Astrocyte (in vitro differentiated cells and primary cell): ENCODE measurements at places on chromosomes 4 and X. TPM values are rescaled to one million over a fixed set of nuclear protein-coding genes. Genes with fewer than 3 reads are reported as not detected.

DNA sequence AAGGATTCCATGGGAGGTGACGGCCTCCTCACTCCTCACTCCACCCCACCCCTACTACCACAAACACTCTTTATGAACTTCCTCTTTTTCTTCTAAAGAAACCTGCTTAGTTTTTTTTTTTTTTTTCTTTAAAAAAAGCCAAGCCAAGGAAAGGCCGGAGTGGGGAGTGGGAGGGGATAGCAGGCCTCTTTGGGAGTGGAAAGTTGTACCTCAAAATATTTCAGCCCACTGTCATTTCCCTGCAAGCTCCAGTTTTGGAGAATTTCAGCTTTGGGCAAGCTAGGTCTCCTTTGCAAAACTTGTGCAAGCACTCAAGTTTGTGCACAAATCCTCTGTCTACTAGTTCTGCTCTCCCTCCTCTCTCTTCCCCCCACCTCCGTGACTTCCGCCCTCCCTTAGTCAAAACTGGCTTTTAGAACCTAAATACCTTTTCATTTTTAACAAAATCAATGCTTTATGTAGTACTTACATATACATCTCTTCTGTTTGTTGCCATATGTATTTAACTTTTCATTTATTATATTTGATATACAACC, 512 bp upstream of the ANTXR2 start:
- DNase-seq, result no peak
- peak overlapping the region; percentile 86 for H3K27ac ChIP-seq
- no peaks in the 10 kb centered on the region for H3K36me3 ChIP-seq

GRCh38 chr4:144902614-144903013, 195.4 kb downstream of the ANAPC10 start:
- no peak overlapping the region for H3K4me3 ChIP-seq
- no peak overlapping the region for H3K27ac ChIP-seq
- no peaks in the 10 kb centered on the region for H3K36me3 ChIP-seq

DNA sequence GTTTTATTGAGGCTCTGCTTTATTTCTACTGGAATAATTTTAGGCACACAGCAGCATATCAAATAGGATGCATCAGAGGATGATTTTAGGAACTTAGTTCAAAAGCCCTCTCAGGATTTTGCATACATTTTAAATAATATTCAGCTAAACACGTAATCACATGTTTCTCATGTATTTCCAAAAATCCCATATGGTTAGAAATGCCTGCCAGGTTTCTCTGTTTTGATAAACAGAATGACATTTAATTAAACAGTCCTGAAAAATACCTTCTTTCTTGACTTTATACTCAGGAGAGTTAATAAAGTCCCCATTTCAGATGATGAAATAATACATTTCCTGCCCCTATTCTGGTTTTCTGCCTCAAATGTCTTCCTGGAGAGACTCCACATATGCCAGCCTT, 86.5 kb upstream of the AMELX start:
- no peaks in the 10 kb centered on the region for H3K36me3 ChIP-seq
- no peaks in the 10 kb centered on the region for H3K4me1 ChIP-seq
- H3K27ac ChIP-seq, result no peak overlapping the region
- DNase-seq, result no peak
- no peaks in the 10 kb centered on the region for H3K27me3 ChIP-seq

- DNase-seq, result peak; percentile 71
- H3K4me3 ChIP-seq, result no peak overlapping the region
- no peaks in the 10 kb centered on the region for H3K27me3 ChIP-seq
- H3K36me3 ChIP-seq, result no peaks in the 10 kb centered on the region
Observed at GRCh38 chr4:87657525-87657924, 7.4 kb downstream of the DMP1 start.

- peaks cover 9% of the 10 kb centered on the region for H3K4me1 ChIP-seq
- no peak overlapping the region for H3K27ac ChIP-seq
- H3K27me3 ChIP-seq, result no peaks in the 10 kb centered on the region
- H3K4me3 ChIP-seq, result no peak overlapping the region
- no peaks in the 10 kb centered on the region for H3K36me3 ChIP-seq
Observed at GRCh38 chrX:108165383-108166111, 74.0 kb downstream of the ATG4A start.

GRCh38 chr4:144611850-144612249, 34.1 kb upstream of the HHIP start:
- H3K4me3 ChIP-seq, result no peak overlapping the region
- peaks cover 7% of the 10 kb centered on the region for H3K4me1 ChIP-seq
- H3K27me3 ChIP-seq, result no peaks in the 10 kb centered on the region
- no peak for DNase-seq
- no peak overlapping the region for H3K27ac ChIP-seq

DNA sequence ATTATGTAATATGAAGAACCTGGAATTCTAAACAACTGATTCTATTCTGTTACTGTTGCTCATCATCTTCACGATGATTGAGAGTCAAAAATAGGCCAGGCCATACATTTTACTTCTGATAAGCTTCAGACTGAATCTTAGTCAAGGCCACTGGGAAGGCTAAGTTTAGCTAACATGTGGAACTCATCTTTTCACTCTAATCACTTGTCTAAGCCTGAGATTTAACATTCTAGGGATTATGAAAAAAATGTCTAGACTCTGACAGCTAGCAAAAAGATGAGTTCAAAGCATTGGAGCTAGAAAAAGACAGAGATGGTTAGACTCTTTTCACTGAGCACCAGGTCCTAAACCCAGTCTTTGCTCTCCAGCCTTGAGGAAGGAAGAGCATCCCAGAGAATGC, 656.2 kb upstream of the IGFBP7 start:
- H3K27me3 ChIP-seq, result no peaks in the 10 kb centered on the region
- no peaks in the 10 kb centered on the region for H3K4me1 ChIP-seq
- H3K36me3 ChIP-seq, result no peaks in the 10 kb centered on the region

DNA sequence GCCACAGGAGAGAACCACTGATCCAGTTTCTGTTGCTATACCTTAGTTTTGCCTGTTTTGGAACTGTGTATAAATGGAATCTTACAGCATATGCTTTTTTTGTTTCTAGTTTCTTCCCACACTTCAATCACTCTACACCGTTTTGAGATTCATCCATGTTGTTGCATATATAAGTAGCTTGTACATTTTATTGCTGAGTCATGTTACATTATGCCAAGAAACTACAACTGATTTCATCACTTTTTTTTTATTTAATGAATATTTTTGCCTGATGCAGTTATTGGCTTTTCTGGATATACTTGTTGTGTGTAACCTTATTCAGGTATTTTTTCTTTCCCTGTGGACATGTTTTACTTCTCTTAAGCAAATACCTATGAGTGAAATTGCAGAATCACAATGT, 1135.9 kb downstream of the RAPGEF2 start:
- no peaks in the 10 kb centered on the region for H3K4me1 ChIP-seq
- DNase-seq, result no peak
- H3K27ac ChIP-seq, result no peak overlapping the region
- no peaks in the 10 kb centered on the region for H3K36me3 ChIP-seq
- H3K27me3 ChIP-seq, result no peaks in the 10 kb centered on the region

GRCh38 chrX:45781901-45782553, 581.4 kb upstream of the DIPK2B start:
- no peak overlapping the region for H3K4me3 ChIP-seq
- DNase-seq, result peak; percentile 51
- peaks cover 12% of the 10 kb centered on the region for H3K4me1 ChIP-seq
- peaks cover 3% of the 10 kb centered on the region for H3K36me3 ChIP-seq
- peak overlapping the region; percentile 52 for H3K27ac ChIP-seq

- no peak overlapping the region for H3K27ac ChIP-seq
- no peak overlapping the region for H3K4me3 ChIP-seq
- H3K36me3 ChIP-seq, result no peaks in the 10 kb centered on the region
- H3K4me1 ChIP-seq, result no peaks in the 10 kb centered on the region
Observed at GRCh38 chr4:52164116-52164515, 113.0 kb downstream of the SPATA18 start.

- H3K36me3 ChIP-seq, result peaks cover 11% of the 10 kb centered on the region
- H3K27me3 ChIP-seq, result no peaks in the 10 kb centered on the region
- H3K27ac ChIP-seq, result no peak overlapping the region
Observed at GRCh38 chr4:6580353-6580752, 5.4 kb downstream of the MAN2B2 start.

DNA sequence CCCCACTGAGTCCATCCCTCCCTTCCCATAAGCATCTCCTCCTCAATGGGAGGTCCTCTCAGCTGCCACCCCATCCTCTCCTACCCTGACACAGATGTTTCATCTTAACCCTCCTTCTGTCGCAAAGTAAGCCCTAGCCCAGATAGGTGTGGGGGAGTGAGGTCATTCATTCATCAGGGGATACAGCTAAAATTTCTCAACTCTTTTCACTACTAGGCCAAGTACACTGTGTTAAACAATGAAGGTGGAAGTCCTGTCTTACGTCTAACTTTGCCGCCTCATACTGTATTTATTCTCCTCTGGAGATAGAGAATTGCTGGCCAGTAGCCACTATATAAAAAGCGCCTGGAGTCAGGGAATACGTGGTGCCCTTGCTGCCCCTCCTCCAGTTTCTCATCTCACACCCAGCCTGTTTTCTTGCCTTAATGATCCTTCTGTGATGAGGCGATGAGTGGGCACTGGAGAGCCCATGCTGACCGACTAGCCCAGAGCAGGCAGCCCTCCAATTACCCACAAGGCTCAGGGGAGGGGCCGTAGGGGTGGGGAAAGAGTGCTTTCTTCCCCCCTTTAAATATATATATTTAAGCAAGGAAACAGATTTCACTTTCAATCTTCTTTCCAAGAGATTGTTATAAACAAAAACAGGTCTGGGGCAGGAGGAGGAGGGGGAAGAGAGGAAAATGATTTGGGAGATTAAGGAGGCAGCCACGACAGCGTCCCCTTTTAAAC, 149.5 kb downstream of the PJA1 start:
- peaks cover 3% of the 10 kb centered on the region for H3K4me1 ChIP-seq
- H3K27me3 ChIP-seq, result no peaks in the 10 kb centered on the region
- no peak overlapping the region for H3K27ac ChIP-seq
- no peak overlapping the region for H3K4me3 ChIP-seq

DNA sequence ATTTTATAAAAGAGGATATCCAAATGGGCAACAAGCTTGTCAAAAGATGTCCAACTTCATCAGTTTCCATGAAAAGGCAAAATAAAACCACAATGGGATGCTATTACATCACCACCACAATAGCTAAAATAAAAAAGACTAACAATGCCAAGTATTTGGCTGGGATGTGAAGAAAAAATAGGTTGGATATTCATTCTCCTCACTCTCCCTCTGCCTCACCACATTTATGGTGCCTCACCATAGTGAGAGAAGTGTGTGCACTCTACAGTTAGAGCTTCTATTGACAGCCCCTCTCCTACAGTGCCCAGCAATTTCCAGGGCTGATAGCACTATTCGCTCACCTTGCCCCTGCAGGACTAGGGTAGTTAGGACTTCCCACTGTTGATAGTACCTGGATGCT, 25.5 kb downstream of the VEGFC start:
- DNase-seq, result peak; percentile 86
- H3K4me1 ChIP-seq, result peaks cover 24% of the 10 kb centered on the region
- no peaks in the 10 kb centered on the region for H3K27me3 ChIP-seq
- no peaks in the 10 kb centered on the region for H3K36me3 ChIP-seq

DNA sequence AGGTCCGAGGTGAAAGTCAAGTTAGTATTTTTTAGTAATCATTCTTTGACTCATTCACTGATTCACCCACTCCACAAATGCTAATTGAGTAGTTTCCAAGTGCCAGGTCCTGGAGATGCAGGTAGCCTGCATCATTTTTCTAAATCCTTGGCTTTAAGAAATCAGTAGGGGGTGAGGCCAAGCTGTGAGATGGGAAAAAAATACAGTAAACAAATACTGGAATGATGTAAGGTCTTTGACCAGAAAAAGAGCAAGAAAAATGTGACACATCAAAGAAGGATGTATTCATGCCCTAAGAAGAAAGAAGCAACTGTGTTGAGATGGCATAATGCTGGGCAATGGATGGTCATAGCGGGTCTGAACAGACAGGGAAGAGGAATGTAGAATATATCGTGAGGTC, 1386.6 kb downstream of the PCDH7 start:
- no peak overlapping the region for H3K27ac ChIP-seq
- no peaks in the 10 kb centered on the region for H3K27me3 ChIP-seq
- H3K4me1 ChIP-seq, result no peaks in the 10 kb centered on the region

- H3K4me1 ChIP-seq, result no peaks in the 10 kb centered on the region
- H3K27ac ChIP-seq, result no peak overlapping the region
- H3K36me3 ChIP-seq, result no peaks in the 10 kb centered on the region
- no peaks in the 10 kb centered on the region for H3K27me3 ChIP-seq
- DNase-seq, result no peak
Observed at GRCh38 chr4:61385256-61385655, 185.1 kb downstream of the ADGRL3 start.

DNA sequence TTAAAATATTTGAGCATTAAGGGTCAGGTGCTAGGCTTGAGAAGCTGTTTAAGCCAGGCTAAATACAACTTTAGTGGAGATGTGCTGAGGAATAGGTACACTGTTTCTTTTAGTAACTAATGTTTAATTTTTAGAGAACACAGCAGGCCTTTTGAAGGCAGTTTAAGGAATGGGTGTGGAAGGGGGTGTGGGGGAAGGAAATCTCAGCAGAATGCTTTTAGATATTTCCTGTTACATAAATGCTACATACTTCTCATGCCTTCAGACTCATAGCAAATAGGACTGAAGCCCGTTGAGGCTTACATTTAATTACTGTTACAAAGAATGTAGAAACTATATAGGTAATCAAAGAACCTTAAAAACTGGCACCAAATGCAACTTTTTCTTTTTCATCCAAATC, 66.3 kb downstream of the WWC2 start:
- H3K4me3 ChIP-seq, result no peak overlapping the region
- no peaks in the 10 kb centered on the region for H3K36me3 ChIP-seq
- H3K27ac ChIP-seq, result no peak overlapping the region
- DNase-seq, result no peak
- peaks cover 3% of the 10 kb centered on the region for H3K4me1 ChIP-seq
- no peaks in the 10 kb centered on the region for H3K27me3 ChIP-seq

DNA sequence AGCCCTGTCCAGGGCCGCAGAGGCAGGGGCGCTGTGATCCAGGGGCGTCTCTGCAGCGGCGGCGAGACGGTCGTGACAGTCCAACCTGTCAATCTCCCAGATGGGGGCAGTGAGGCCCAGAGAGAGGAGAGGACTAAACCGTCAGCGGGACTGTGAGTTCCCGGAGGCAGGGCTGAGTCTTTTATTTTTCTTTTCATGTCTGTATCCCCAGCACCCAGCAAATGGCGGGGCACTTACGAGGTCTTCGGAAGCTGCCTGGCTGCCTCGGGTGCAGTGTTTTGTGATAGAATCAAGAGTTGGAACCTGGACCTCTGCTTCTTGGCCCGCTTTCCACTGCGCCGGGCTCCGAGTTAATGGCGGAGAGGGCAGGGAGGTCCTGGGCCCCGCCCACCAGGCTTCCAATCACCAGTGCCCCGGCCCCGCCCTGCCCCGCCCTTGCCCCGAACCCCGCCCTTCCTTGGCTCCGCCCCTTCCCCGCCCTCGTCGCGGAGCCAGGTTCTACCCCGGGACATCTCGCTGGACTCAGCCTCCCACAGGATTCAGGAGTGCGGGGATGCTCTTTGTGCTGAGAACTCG, 35.3 kb upstream of the GRPEL1 start:
- peak; percentile 41 for DNase-seq
- peaks cover 8% of the 10 kb centered on the region for H3K4me1 ChIP-seq
- peak overlapping the region; percentile 76 for H3K4me3 ChIP-seq
- no peaks in the 10 kb centered on the region for H3K36me3 ChIP-seq

- no peak overlapping the region for H3K27ac ChIP-seq
- DNase-seq, result no peak
- H3K4me1 ChIP-seq, result peaks cover 7% of the 10 kb centered on the region
- no peaks in the 10 kb centered on the region for H3K36me3 ChIP-seq
- peak overlapping the region; percentile 60 for H3K4me3 ChIP-seq
Observed at GRCh38 chrX:13938829-13939530, 90.7 kb downstream of the GEMIN8 start.

Gene SAGE1
- not detected in 2 replicates for total RNA-seq

Gene RNF175
- 1.0 TPM in 2 replicates for total RNA-seq

Gene TEX13C
- total RNA-seq, result not detected in 2 replicates

Gene HTT-AS
- total RNA-seq, result not detected in 2 replicates

Gene TRMT10A
- 9.6 and 11.8 TPM in 2 replicates for total RNA-seq

Gene PCDH7
- 40.8 and 45.4 TPM in 2 replicates for total RNA-seq

Gene ZFP92
- total RNA-seq, result 0.26 and 0.27 TPM in 2 replicates

Gene RBM46
- total RNA-seq, result not detected in 2 replicates

Gene TEX11
- not detected in 2 replicates for total RNA-seq

Gene RBMXL3
- not detected in 2 replicates for total RNA-seq

Gene GUCY1A1
- 0.48 and 1.0 TPM in 2 replicates for total RNA-seq
